ENCODE measurements at places on chromosomes 3 and 15. TPM values are rescaled to one million over a fixed set of nuclear protein-coding genes. Genes with fewer than 3 reads are reported as not detected.

GRCh38 chr15:22870865-22871264, 32.4 kb downstream of the NIPA2 start:
- DNase-seq: no peak

NOP10 gene
- 82.0 TPM for total RNA-seq

CHRM5 gene
- 0.44 TPM for total RNA-seq

DNA sequence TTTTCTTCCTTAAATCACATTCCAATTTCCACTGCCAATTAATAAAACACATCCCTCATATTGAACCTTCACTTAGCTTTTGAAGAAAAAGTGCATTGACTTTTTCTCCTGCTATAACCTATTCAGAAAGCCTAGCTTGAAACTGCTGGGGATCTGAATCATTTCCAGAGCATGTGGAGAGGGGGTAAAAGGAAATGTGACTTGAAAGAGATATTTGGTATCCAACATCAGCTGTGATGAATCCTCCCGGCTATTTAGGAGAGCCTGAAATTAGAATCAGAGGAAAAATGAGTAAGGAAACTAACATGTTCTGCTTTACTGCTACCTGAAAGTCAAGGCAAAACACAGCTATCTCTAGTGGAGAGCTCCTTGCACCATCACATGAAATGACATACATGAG, 2.6 kb upstream of the GNB5 start:
- DNase-seq: no peak

- DNase-seq: no peak
These were observed 256.6 kb downstream of the ROBO2 start for GRCh38 chr3:77296527-77296926.

DNA sequence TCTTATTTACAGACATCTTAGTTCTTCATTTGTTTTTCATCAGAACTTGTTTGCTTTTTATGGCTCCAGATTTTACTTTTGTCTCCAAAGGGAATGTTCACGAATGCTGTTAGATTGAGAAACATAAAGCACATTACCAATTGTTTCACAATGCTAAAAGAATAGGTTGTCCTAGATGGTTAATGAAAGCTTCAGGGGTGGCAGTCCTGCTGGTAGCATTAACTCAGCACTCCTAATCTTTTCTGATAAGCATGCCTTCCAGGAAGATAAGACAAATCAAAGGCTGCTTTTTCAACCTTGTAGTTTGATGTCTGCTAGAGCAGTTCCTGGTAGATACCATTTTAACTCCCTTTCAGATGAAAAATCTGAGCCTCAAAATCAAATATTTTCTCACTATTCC, 619.4 kb downstream of the PYDC2 start:
- no peak for DNase-seq

CCDC39 gene
- total RNA-seq: not detected

MYO5A gene
- total RNA-seq: 52.4 TPM

DNA sequence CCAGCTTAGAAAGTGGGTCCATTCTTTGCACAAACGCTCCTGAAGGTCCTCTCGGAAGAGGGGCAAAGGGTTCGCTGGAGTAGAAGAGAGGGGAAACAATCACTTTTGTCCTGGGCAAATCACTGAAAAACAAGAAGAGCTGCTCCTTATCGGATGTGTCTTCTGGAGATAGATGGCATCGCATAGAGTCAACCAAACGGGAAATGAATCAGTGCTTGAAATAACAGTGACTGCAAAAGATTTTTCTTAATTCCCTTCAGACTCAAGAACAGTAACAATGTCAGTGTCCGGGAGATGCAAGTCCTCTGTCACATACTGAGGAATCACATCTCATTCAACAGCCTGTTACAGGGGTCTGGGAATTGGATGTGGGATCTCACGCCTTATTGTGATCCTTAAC, 78.8 kb upstream of the PCSK6 start:
- DNase-seq: no peak

DNA sequence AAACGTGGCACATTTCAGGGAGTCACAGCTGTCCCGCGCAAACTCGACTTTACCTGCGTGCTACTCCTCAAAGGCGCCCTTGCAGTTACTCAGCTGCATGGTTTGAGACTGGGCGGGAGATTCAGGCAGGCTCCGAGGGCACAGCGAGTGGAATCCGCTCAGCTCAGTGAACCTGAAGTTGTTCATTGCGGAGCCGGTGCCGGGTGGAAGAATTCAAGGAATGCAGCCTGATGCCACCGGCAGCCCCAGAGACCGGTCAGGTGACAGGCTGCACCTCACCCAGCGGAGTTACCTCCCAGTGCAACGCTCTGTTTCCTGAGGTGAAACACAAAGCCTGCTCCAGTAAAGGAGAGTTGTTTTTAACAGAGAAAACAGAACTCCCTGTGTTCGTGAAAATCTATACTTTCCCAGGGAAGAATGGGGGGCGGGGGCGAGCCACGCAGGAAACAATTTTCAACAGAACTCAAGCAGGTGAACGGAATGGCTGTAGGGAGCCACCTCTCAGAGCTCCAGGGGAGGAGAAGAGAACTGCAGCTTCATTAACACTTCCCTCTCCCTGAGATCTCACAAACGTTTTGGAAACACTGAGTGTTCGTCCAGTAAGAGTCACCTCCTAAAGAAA, 3.8 kb downstream of the VEPH1 start:
- DNase-seq: no peak

DNA sequence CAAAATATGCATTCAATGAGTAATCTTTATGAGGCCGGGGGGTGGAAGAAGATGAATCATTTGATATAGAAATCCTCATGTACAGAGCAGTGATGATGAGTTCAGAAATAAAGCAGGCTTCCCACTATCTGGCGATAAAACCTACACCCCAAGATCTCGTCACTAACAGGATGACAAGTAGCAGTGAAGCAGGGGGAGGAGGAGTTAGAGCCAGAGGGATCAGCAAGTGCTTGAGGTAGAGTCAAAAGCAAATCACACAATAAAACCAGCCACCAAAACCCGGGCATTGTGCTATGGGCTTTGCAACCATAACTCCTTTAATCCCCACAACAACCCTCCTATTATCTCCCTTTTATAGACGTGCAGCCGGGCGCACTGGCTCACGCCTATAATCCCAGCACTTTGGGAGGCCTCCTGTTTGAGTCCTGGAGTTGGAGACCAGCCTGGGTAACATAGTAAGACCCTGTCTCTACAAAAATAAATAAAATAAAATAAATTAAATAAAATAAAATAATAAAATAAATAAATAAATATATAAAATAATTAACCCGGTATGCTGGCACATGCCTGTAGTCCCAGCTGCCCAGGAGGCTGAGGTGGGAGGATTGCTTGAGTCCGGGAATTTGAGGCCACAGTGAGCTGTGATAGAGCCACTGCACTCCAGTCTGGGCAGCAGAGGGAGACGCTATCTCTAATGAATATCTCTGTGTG, 53.0 kb downstream of the STARD5 start:
- no peak for DNase-seq

GRCh38 chr15:39192351-39192750, 388.5 kb upstream of the THBS1 start:
- DNase-seq: no peak

GRCh38 chr3:140924097-140924873, 17.4 kb upstream of the SLC25A36 start:
- DNase-seq: no peak

CORO2B gene
- total RNA-seq: 9.8 TPM

GRCh38 chr3:171257251-171258203, 202.7 kb downstream of the TNIK start:
- no peak for DNase-seq

DNA sequence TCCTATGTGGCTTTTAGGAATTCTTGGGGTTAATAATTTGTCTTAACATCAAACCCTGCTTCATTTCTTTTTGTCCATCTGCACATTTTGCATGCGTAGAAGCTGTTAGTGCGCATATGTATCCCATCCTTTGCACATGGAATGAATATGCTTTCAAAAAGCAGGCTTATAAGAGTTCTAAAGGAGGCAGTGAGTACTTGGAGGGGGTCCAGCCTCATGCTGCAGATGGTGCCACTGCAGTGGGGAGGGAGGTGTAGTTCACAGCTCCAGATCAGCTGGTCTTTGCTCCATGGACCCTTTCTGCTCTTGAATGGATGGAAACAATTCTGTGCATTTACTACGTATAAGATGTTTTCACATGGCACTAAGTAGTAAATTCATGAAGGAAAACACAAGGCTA, 20.7 kb upstream of the SSR3 start:
- no peak for DNase-seq

- DNase-seq: no peak
These were observed 98.8 kb downstream of the AKAP13 start for GRCh38 chr15:85479071-85479647.

GRCh38 chr15:97874139-97874538, 86.4 kb upstream of the ARRDC4 start:
- DNase-seq: no peak

- no peak for DNase-seq
These were observed 413.4 kb downstream of the MAGI1 start for GRCh38 chr3:65625305-65625704.

PLSCR1 gene
- total RNA-seq: 57.8 TPM

ELL3 gene
- total RNA-seq: 11.4 TPM

LRRC49 gene
- 8.8 TPM for total RNA-seq

DNA sequence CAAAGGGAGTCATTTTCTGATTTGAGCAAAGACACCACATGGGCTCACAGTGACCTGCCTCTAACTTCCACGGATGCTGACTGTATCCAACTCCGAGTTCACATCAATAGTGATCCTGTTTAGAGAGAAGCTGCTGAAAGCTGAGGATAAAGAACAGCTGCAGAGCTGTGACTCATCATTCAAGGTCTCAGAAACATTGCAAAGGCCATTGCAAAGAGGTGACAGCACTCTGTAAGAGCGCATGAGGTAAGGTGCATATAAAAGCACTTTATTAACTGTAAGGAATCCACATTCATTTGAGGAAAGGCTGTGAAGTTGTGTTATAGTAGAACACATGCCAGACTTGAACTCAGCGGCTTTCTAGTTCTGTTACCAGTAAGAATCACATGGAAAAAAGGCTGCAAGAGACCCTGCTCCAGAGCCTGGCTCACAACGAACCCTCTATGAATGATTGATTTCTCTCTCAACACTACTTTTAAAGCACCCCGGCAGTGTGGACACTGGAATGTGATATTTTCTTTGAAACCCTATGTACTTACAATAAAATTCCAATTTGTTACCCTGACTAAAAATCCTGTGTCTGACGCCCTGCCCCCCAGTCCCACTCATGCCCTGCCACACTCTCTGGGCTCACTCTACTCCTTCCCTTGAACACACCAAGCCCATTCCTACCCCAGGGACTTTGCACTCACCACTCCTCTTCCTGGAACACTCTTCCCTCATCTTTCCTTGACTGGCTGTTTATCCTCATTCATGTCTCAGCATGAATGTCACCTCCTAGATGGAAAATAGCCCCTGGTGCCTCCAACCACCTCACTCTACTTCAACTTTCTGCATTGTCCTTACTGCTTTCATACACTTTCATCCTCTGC, 111.2 kb downstream of the LSM3 start:
- DNase-seq: no peak

GUCA1C gene
- not detected for total RNA-seq

DNA sequence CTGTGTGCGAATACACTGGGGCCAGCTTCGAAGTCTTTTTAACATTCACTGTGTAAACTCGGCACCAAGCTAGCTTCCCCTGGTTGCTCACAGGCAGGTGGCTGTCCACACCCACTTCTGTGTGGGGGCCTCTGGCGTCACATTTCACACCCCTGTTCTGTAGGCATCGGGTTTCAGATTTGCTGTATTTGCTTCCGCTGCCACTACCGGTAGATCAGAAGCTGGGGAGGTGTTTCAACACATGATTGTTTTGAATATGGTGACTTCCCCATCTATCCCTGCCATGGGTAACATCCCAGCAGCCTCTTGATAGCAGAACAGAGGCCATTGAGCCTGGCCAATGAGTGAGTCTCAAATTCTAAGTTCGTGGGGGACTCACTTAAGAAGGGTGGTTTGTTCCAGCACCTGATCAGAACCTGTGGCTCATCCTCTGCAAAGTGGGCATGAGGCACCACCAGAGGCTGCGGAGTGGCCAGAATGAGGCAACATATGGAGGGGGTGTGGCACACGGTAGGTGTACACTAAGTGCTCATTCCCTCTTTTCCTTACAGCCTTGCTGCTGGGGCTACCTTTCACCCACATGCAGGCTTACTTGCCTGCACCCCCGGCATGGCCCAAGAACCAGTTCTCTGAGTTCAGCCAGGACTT, 61.5 kb downstream of the IQSEC1 start:
- DNase-seq: no peak

DNA sequence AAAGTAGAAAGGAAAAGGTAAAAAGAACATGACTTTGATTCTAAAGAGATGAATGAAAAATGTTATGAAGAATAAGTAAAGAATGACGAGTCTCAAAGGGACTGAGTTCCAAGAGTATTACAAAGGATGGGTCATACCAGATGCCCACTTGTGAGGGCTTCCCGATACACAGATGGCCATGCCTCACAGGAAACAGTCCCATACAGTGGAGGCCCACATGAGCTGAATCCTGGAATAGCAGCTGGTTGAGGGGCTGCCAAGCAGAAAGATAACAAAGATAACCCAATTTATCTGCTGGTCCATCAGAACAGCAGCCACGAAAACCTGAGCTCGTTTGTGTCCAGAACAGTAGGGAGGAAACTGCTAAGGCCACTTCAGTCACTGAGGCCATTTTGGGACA, 3.7 kb downstream of the SSR3 start:
- no peak for DNase-seq

GRCh38 chr15:55742498-55742926, 440 bp downstream of the PRTG start:
- DNase-seq: no peak

GRCh38 chr3:115922681-115923347, 299.5 kb downstream of the GAP43 start:
- no peak for DNase-seq

CYP1A1 gene
- 0.44 TPM for total RNA-seq

LEKR1 gene
- 0.30 TPM for total RNA-seq

GRCh38 chr3:122102191-122102935, 47.2 kb downstream of the CD86 start:
- DNase-seq: no peak

GRCh38 chr15:60390871-60391501, 6.8 kb downstream of the ANXA2 start:
- no peak for DNase-seq

GRCh38 chr3:68997887-68998286, 15.6 kb downstream of the EOGT start:
- DNase-seq: no peak

DNA sequence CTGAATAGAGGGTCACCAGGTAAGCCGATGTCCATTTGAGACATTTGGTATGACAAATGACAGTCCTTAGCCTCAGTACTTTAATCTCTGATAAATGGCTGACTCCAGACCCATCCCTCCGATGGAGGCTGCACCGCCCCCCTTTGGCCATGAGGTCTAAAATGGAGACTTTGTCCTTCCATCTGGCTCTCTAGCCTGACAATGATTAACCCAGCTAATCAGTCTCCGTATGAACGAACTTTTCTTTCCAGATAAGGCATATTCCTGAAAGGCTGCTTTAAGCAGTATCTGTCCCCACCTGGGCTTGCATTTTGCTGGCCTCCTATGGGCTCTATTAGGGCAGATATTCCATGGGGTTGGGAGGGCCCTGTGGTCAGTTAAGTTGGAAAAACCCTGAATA, 10.8 kb upstream of the MYZAP start:
- no peak for DNase-seq

Data from tibial nerve (tissue), 4 donors.